ENCODE measurements at places on chromosomes 4 and X. TPM values are rescaled to one million over a fixed set of nuclear protein-coding genes. Genes with fewer than 3 reads are reported as not detected.

The MXRA5 gene
- total RNA-seq = 5.9 TPM

The CT83 gene
- not detected for total RNA-seq

The RNF175 gene
- total RNA-seq = 3.9 TPM

The NEXMIF gene
- 4.9 TPM for total RNA-seq

The PNMA6F gene
- not detected for total RNA-seq

The CTSO gene
- total RNA-seq = 28.5 TPM

The NMU gene
- not detected for total RNA-seq

The SYP gene
- total RNA-seq = 4.4 TPM

- no peaks in the 10 kb centered on the region for H3K4me1 ChIP-seq
- no peak overlapping the region for H3K4me3 ChIP-seq
- DNase-seq = no peak
- H3K36me3 ChIP-seq = no peaks in the 10 kb centered on the region
Measured at GRCh38 chr4:98493296-98493695, 165.1 kb downstream of the TSPAN5 start.

GRCh38 chr4:154497889-154498288 is 6.3 kb upstream of the DCHS2 start:
- H3K4me1 ChIP-seq = no peaks in the 10 kb centered on the region
- no peak overlapping the region for H3K27ac ChIP-seq
- DNase-seq = no peak
- H3K4me3 ChIP-seq = no peak overlapping the region
- no peaks in the 10 kb centered on the region for H3K27me3 ChIP-seq

- DNase-seq = no peak
- H3K36me3 ChIP-seq = no peaks in the 10 kb centered on the region
- no peaks in the 10 kb centered on the region for H3K4me1 ChIP-seq
- H3K4me3 ChIP-seq = no peak overlapping the region
- H3K27me3 ChIP-seq = no peaks in the 10 kb centered on the region
Measured at GRCh38 chr4:41185614-41186592, 28.4 kb downstream of the APBB2 start.

GRCh38 chr4:154583677-154584076 is 6.9 kb downstream of the FGA start:
- no peak overlapping the region for H3K27ac ChIP-seq
- H3K27me3 ChIP-seq = no peaks in the 10 kb centered on the region
- H3K36me3 ChIP-seq = no peaks in the 10 kb centered on the region

- H3K36me3 ChIP-seq = no peaks in the 10 kb centered on the region
- no peak for DNase-seq
- no peaks in the 10 kb centered on the region for H3K27me3 ChIP-seq
- no peak overlapping the region for H3K4me3 ChIP-seq
Measured at GRCh38 chr4:111213531-111213930, 590.7 kb upstream of the PITX2 start.

DNA sequence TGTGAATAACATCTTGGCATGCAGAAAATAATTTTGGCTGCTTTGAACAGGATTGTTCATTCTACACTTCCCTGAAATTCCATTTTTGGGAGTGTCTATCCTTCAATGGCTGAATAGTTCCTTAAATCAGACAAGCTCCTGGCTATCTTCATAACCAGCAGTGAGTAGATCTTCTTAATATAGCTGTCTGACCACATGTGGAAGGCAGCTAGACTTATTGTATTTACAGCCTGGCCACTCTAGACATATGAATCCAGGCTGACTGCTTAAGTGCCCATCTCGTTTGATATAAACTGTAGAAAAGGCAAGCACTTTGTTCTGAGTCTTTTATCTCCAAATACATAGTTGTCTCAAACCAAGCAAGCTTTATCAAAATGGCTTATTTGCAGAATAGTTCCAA is 40.0 kb downstream of the PWWP3B start:
- no peak overlapping the region for H3K4me3 ChIP-seq
- no peaks in the 10 kb centered on the region for H3K36me3 ChIP-seq
- H3K4me1 ChIP-seq = no peaks in the 10 kb centered on the region
- no peaks in the 10 kb centered on the region for H3K27me3 ChIP-seq

DNA sequence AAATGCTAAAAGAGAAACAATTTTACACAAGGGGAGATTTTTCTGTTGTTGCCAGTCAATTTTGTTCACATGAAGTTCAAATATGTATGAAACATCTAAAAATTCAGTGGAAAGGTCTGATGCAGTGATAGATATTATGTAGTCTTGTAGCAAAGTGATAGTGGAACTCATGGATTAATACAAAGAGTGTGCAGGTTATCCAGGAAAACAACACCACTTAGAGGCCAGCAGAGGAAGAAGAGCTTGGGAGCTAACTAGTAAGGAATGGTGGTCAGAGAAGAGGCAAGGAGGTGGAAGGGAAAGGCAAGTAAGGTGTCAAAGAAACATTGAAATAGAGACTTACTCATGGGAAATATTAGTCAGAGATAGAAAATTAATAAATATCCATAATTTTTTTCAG is 395.6 kb downstream of the MAPK10 start:
- H3K4me1 ChIP-seq = no peaks in the 10 kb centered on the region
- H3K27me3 ChIP-seq = no peaks in the 10 kb centered on the region
- H3K4me3 ChIP-seq = no peak overlapping the region
- DNase-seq = no peak
- no peaks in the 10 kb centered on the region for H3K36me3 ChIP-seq
- H3K27ac ChIP-seq = no peak overlapping the region

- DNase-seq = no peak
- no peaks in the 10 kb centered on the region for H3K36me3 ChIP-seq
- no peak overlapping the region for H3K4me3 ChIP-seq
Measured at GRCh38 chr4:183449193-183449882, 4.9 kb downstream of the CDKN2AIP start.

- DNase-seq = no peak
- H3K36me3 ChIP-seq = no peaks in the 10 kb centered on the region
- H3K27ac ChIP-seq = no peak overlapping the region
- H3K27me3 ChIP-seq = no peaks in the 10 kb centered on the region
Measured at GRCh38 chr4:6493658-6494304, 21.4 kb upstream of the PPP2R2C start.

GRCh38 chrX:103726477-103726876 is 15.8 kb downstream of the TMEM31 start:
- H3K27me3 ChIP-seq = no peaks in the 10 kb centered on the region
- no peak overlapping the region for H3K4me3 ChIP-seq
- no peaks in the 10 kb centered on the region for H3K36me3 ChIP-seq
- no peak overlapping the region for H3K27ac ChIP-seq
- no peaks in the 10 kb centered on the region for H3K4me1 ChIP-seq

DNA sequence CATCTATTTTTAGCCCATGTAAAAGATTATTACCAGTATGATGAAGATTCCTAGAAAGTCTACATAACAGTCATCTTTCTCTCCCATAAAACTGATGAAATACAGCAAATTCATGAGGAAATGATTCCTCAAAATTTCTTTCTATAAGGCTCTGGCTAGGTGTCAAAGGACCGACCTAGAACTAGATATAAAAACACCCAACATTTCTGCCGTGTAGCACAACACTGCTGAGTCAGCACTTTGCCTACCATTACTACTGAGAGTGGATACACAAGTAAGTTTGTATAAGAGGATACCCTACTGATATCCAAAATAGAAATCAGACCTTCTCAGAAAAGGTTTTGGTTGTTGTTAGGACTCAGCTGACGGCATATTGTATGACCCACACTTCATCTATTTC is 24.7 kb downstream of the TMEM47 start:
- no peaks in the 10 kb centered on the region for H3K27me3 ChIP-seq
- H3K4me1 ChIP-seq = no peaks in the 10 kb centered on the region
- no peak for DNase-seq
- H3K27ac ChIP-seq = no peak overlapping the region

DNA sequence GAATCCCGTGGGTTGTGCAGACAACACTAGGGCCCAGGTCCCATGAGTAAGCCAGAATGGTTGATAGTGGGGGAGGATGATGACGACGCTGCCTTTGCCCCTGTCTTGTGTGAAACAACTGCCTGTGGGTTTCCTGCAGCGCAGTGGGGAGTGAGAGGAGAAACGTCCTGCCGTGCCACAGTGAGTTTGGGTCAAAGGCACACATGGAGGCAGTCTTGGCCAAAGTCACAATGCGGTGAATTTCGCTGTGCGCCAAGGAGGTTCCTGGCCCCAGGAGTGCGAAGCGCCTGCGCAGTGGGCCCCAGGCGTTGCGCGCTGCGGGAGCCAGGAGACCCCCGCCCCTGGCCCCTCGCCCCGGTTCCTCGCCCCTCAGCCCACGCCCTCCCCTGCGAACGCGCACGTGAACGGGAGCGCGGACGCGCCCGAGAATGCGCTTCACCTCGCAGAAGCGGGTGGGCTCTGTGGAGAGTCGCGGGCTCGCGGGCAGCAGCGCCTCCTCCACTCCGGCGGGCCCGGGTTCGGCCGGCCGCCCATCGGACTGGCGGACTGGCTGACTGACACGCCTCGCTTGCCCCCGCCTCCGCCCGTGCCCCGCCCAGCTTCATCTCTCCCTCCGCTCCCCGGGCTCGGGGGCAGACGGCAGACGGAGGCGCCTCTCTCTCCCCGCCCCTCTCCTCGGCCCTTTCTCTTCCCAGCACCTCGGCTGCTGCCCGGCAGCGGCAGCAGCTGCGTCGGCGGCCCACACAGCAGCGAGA is at the start of gene NUDT10:
TSS of gene NUDT10 (plus strand) at position 635 of the 755 bp plus-strand sequence. CDS start 144 bp downstream, outside the sequence.
- H3K36me3 ChIP-seq = no peaks in the 10 kb centered on the region
- H3K4me1 ChIP-seq = no peaks in the 10 kb centered on the region
- H3K4me3 ChIP-seq = peak within 1 kb of the TSS; percentile 55
- peak; percentile 70 for DNase-seq
- no peaks in the 10 kb centered on the region for H3K27me3 ChIP-seq
- peak within 1 kb of the TSS; percentile 70 for H3K27ac ChIP-seq

- no peak for DNase-seq
- H3K36me3 ChIP-seq = no peaks in the 10 kb centered on the region
- no peaks in the 10 kb centered on the region for H3K27me3 ChIP-seq
- no peak overlapping the region for H3K27ac ChIP-seq
Measured at GRCh38 chr4:45331802-45332201, 605.4 kb upstream of the GNPDA2 start.

DNA sequence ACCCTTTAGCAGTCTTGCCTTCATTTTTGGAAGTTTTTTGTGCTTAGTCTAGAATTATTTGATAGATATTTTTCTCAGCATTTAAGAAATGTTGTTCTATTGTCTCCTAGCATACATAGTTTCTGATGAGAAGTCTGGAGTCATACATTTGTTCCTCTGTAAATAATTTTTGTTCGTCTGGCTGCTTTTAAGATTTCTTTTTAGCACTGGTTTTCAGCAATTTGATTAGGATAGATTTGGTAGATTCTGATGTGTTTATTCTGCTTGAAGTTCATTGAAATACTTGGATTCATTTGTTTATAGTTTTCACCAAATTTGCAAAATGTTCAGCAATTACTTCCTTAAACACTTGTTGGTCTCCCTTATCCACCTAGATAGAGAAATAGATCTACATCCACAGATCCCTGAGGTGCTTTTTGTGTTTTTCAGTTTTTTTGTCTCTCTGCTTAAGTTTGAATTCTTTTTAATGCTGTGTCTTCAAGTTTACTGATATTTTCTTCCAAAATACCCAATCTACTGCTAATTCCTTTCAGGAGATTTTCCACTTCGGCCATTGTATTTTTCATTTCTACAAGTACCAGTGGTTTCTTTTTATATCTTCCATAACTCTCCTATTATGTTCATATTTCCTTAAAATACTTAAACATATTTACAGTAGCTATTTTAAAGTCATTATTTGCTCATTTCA is 64.9 kb downstream of the ABLIM2 start:
- no peaks in the 10 kb centered on the region for H3K4me1 ChIP-seq
- DNase-seq = no peak
- H3K27me3 ChIP-seq = no peaks in the 10 kb centered on the region

DNA sequence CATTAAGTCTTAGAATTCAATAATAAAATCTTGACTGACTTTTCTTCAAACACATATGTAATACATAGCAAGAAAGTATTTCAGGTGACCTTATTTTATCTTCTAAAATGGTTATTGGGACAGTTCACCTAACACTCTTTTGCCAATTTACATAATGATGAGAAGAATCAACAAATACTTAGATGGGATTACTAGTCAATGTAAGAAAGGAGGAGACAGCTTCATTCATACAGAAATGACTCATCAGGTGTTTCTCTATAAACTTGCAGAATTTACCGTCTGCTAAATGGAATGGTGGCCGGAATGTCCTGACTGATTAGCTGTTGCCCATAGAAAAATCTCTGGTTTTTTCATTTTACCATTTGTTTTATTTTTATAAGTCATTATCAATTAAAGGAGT is 115.0 kb upstream of the ETNPPL start:
- no peak overlapping the region for H3K4me3 ChIP-seq
- H3K36me3 ChIP-seq = no peaks in the 10 kb centered on the region
- no peak for DNase-seq
- H3K4me1 ChIP-seq = no peaks in the 10 kb centered on the region

DNA sequence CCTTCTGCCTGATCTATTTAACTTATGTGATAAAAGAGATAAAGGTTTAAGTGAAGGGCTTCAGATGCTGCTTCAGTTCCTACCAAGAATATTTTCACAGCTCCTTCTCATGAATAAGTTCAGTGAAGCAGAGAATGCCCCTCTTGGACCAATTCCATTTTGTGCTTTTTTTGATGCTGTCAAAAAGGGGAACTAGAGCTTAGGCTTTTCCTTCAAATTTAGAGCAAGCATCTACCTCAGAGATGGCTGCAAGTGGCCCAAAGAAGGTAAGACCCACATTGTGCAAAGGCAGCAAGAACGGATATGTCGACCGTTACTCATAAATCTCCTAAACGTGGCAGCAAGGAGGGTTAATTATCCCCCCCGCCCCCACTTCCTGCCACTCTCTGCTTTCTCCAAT is 4.5 kb downstream of the CHRDL1 start:
- no peaks in the 10 kb centered on the region for H3K27me3 ChIP-seq
- H3K4me3 ChIP-seq = no peak overlapping the region
- no peaks in the 10 kb centered on the region for H3K4me1 ChIP-seq
- H3K36me3 ChIP-seq = no peaks in the 10 kb centered on the region

GRCh38 chrX:38106991-38107655 is 100.8 kb downstream of the SYTL5 start:
- no peaks in the 10 kb centered on the region for H3K36me3 ChIP-seq
- no peak overlapping the region for H3K27ac ChIP-seq
- DNase-seq = no peak
- no peaks in the 10 kb centered on the region for H3K4me1 ChIP-seq
- no peak overlapping the region for H3K4me3 ChIP-seq

GRCh38 chr4:25635501-25635900 is 20.1 kb upstream of the SLC34A2 start:
- no peak overlapping the region for H3K4me3 ChIP-seq
- no peak overlapping the region for H3K27ac ChIP-seq
- H3K4me1 ChIP-seq = no peaks in the 10 kb centered on the region

GRCh38 chr4:83114576-83114975 is at the start of gene PLAC8:
TSS of gene PLAC8 (minus strand) at chr4:83114729. CDS start at chr4:83107921, 6,808 bp downstream.
- DNase-seq = no peak
- no peaks in the 10 kb centered on the region for H3K36me3 ChIP-seq
- H3K4me3 ChIP-seq = no peak within 1 kb of the TSS
- H3K27me3 ChIP-seq = no peaks in the 10 kb centered on the region

GRCh38 chrX:37468124-37468739 is 103.2 kb upstream of the LANCL3 start:
- H3K4me1 ChIP-seq = no peaks in the 10 kb centered on the region
- H3K4me3 ChIP-seq = no peak overlapping the region
- no peak for DNase-seq
- H3K27me3 ChIP-seq = no peaks in the 10 kb centered on the region
- H3K36me3 ChIP-seq = no peaks in the 10 kb centered on the region

GRCh38 chr4:68691186-68691585 is 20.7 kb upstream of the UGT2B15 start:
- no peak overlapping the region for H3K27ac ChIP-seq
- H3K4me1 ChIP-seq = no peaks in the 10 kb centered on the region
- no peaks in the 10 kb centered on the region for H3K27me3 ChIP-seq
- H3K4me3 ChIP-seq = no peak overlapping the region
- no peak for DNase-seq
- H3K36me3 ChIP-seq = no peaks in the 10 kb centered on the region

GRCh38 chr4:25313201-25313895 is 774 bp downstream of the ZCCHC4 start:
- DNase-seq = no peak
- H3K4me1 ChIP-seq = no peaks in the 10 kb centered on the region
- no peaks in the 10 kb centered on the region for H3K36me3 ChIP-seq
- peak overlapping the region; percentile 79 for H3K27ac ChIP-seq
- H3K4me3 ChIP-seq = peak overlapping the region; percentile 52

Measured in uterus (tissue), 4 donors.